Brain (organoid and tissue), 16 donors: ENCODE measurements at places on chromosomes 5 and 9. TPM values are rescaled to one million over a fixed set of nuclear protein-coding genes. Genes with fewer than 3 reads are reported as not detected.
A peak's percentile ranks its signal among the peaks of the same experiment; 100 is the strongest.

DNA sequence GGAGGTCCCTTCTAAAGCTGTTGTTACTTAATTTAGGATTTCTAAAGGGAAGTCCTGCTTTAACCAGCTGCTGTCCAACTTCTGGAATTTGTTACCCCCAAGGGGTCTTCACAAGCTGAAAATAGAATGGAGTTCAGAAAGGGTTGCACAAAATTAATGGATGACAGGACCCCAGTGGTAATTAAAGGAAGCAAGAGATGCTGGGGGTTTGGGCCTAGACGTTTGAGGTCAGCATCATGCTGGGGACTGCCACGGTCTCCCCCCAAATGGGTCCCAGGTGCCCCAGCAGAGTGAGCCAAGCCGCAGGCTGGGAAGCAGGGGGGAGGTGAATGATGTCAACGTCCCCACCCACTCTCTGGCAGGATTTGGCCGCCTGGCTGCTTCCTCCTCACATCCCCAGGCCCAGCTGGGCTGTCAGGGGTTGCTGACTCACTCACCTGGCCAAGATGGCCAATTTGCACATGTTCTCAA lies 97.5 kb upstream of the ARAP3 start:
- DNase-seq = no peak

Gene DAPK1
- 2.8 TPM for polyA plus RNA-seq

DNA sequence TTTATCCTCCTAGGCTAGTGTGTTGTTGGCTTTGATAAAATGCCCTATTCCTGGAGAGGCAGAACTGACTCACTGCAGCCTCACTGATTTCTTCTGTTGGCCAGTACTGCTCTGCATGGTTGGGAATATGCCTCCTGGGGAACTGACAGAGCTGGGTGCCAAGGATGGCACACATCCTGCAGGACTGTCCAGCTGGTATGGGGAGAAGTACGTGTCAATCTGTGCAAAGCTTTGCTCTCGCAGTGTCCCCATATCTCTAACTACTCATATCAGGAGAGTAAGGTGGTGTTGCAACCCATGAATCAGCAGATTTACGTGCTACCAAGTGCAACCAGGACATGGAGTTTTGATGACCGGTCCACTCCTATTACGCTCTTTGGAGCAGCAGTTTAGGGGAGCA lies 74.7 kb downstream of the TEK start:
- no peak for DNase-seq

DNA sequence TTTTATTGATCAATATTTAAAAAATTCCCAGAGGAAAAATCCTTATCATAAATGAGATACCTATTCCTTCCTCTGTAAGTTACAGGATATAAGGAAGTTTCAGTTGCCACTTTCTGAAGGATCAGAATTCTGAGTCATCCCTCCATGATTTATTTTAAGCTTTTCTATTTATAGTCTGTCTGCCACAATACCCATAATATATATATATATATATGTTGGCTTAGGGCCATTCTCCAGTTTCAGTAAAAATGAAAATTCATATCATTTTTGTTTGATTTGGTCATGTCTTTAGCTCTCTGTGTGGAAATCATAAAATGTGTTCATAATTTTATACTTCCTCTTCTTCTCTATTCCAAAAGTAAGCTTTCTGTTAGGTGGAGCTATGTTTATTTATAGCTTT lies 215.8 kb upstream of the CYLC2 start:
- no peak for DNase-seq

DNA sequence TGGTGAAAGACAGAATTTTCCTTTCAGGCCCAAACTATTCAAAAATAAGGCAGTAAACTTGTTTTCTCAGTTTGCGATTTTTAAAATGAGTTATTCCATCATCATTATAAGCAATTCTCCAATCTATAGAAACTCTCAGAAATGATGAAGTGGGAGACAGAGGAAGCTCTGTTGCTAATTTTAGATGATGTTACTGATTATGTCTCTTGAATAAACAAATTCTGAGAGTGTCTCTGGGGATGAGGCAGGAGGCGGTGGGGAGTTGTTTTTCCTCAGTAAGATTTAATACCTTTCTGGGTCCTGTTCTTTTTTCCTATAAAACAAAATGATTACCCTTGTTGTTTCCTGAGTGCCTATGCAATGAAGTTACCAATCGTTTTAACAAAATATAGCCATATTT lies 43.9 kb upstream of the TEX48 start:
- no peak for DNase-seq

DNA sequence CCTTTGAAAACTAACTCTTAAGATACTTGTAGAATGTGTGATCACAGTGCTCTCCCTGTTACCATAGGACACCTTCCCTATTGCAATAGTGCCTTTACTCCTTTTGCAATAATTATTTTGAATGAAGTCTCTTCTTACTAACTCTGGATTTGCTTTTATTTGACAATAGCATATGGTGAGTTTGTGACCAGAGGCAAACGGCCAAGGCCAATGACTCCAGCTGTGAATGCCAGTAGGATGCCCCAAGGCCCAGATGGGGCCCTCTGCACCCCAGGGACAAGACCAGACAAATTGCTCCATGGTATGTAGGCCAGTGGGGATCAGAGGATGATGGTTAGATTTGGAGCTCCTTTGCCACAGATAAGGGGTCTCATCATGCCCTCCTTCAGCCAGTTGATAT lies 116.9 kb downstream of the NPR3 start:
- DNase-seq = no peak

DNA sequence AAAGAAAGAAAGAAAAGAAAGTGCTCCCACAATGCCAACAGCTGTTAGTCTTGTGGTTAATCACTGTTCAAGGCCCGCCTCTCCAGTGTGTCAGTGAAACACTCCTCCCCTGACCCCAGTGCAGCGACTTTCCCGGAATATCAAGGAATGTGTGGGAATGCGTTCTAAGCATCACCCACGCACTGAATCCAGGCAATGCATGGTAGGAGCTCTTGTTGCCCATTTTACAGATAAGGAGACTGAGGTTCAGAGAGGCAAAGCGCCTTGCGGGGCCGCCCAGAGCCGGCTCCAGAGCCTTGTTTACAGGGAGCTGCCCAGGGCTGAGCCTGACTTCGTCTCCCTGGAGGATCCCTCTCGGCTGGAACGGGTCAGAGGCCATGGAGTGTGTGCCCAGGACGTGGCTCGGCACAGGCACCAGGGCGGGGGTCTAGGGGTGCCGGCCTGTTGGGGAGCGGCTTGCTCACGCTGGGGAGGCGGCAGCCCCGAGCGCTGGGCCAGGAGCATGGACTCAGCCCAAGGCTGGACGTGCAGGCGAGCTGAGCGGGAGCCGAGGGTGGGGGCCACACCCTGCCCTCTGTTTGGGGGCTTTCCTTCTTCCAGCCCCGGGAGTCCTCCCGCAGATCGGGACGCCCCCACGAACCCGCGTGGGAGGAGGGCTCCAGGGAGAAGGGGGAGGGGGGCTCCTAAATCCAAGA lies 823 bp downstream of the ST6GALNAC6 start:
- DNase-seq = peak; percentile 40

DNA sequence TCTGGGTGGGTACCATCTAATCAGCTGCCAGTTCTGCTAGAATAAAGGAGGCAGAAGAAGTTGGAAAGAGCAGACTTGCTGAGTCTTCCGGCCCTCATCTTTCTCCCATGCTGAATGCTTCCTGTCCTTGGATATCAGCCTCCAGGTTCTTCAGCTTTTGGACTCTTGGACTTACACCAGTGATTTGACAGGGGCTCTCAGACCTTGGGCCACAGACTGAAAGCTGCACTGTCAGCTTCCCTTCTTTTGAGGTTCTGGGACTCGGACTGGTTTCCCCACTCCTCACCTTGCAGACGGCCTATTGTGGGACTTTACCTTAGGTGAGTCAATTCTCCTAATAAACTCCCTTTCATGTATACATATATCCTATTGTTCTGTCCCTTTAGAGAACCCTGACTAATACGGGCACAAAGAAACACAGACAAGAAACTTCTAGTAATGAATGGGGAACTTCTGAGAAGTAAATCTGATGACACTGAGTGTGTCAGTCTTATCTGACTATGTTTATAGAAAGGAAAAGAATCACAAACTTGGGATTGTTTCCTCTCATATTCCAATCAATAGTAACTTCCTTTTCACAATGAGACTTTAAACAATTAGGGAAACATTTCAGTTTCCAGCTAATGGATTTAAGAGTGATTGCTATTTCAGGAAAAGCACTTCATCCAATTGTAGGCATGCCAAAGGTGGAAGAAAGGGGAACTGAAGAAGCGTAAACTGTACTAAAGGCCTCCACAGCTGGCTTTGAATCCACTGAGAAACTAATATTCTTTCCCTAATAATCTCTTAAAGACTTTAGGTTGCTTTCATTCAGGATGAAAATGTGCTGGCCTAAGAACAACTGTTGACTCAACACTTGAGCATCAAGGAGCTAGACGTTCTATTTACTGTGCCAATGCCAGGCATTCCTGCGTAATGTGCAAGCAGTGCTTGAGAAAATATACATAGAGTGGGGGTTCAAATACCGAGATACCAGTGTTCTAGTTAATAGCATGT lies 127.9 kb upstream of the PTGER4 start:
- DNase-seq = no peak

DNA sequence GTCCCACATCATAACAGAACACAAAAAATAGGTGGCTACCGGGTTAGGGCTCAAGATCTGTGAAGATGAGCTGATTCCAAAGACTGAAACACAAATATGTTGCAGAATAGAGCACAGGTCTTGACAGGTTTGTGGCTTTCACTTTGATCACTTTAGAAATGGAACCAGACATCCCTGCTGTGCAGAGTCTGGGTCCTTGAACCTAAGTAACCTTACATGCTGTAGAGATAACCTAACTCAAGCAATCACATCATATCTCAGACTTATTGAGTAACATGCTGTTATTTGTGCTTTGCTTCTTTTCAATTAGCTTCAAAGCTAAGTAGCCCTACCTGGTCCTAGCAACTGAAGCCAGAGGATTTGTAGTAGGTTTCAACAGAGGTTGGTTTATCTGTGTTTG lies 24.3 kb downstream of the FBXW2 start:
- DNase-seq = no peak

DNA sequence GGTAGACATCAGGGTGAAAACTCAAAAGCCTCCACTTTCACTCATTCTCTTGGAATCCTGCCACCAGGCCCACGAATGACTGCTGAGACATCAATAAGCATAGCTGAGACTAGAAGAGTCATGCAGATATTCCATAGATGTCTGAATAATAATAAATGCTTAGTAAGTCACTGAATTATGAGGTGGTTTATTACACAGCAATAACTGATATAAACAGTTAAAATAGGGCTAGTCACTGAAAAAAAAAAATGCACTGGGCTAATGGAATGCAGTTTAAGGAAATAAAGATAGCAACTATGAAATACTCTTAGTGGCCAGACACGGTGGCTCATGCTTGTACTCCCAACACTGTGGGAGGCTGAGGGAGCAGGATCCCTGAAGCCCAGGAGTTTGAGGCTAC lies 262.8 kb upstream of the CDH6 start:
- no peak for DNase-seq

Gene RNF183
- 6.0 TPM for polyA plus RNA-seq

Gene CATSPER3
- 0.41 TPM for polyA plus RNA-seq

DNA sequence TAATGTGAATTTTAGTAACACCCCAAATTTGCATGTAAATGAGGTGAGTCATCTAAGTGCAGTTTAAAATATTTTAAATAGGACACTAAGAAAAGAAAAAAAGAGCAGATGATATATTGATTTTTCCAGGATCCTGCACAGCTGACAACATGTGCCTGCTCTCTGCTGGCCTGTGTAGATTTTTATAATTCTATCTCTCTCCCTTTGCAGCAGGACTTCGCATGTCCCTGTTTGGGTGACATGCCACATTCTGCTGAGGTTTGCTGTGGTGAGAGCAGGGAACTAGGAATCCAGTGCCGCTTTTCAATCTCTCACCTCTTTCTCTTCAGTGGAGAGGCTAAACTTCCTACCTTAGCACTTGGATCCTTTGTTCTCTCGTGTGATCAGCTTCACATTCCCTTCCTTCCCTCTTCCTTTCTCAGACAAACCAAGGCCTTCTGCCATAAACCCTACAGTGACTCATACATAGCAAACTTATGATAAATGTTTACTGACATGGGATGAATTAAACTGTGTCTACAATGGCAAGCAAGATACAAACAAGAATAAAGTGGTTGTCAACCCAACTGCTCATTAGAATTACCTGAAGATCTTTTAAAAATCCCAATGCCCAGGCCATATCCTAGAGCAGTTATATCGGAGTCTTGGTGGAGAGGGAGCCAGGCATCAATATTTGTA lies 198.8 kb upstream of the EFNA5 start:
- no peak for DNase-seq

DNA sequence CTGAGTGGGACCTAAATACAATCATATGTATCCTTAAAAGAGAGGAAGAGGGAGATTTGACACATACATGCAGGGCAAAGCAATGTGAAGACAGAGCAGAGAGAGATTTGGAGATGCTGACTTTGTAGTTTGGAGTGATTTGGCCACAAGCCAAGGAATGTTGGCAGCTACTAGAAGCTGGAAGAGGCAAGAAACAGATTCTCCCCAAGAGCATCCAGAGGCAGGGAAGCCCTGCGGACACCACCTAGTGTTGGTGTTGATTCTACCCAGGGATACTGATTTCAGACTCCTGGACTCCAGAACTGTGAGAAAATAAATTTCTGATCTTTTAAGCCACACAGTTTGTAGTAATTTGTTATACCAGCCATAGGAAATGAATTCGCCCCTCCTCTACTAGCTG lies 64.9 kb upstream of the OSMR start:
- DNase-seq = peak; percentile 76

Gene NR5A1
- not detected for polyA plus RNA-seq

DNA sequence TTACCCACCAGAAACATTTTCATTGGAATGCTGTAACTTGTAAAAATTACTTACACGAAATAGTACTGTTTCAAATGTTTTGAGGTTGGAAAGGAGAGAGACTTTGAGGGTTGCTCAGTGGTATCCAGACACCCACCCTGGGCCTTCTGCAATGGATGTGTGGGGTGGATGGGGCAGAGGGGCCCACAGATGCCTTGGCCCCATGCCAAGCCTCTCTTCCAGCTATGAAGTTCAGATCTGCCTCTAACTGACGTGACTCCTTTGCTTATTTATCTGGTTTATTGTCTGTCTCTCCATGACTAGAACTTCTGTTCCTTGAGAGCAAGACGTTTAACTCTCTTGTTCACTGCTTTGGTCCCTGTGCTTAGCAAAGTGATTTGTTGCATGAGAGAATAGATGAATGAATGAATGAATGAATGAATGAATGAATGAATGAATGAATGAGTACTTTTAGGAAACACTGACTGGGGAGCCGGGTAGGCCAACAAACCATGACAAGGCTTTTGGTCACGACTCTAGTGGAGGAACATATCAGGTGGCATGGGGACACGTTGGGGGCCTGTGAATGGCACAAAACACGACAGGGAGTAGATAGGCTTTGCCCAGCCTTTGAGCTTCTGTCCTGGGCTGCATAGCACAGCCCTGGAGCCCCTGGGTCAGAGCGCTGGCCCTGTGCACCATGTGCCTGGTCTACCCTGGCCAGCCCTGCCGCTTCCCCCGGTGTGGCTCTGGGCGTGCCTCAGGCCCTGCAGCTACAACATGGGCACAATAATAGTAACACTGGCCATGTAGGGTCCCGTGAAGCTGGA lies 31.8 kb downstream of the AK8 start:
- DNase-seq = no peak

Gene SLC45A2
- polyA plus RNA-seq = 0.15 TPM
